ENCODE measurements at places on chromosomes 11 and 22. TPM values are rescaled to one million over a fixed set of nuclear protein-coding genes. Genes with fewer than 3 reads are reported as not detected.

Gene PGA5
- not detected for total RNA-seq

Gene OLFML1
- total RNA-seq, result not detected

Gene OR52E8
- total RNA-seq, result not detected

Gene PANX2
- total RNA-seq, result 0.88 TPM

Gene SPINDOC
- 80.0 TPM for total RNA-seq

Gene CDC42BPG
- total RNA-seq, result 0.62 TPM

Gene SLC25A18
- 0.88 TPM for total RNA-seq

Gene CNGA4
- not detected for total RNA-seq

Gene TP53AIP1
- total RNA-seq, result not detected

Gene GPHA2
- not detected for total RNA-seq

Gene MAP4K2
- total RNA-seq, result 27.7 TPM

Gene HEPHL1
- total RNA-seq, result not detected

Gene TMPRSS4
- not detected for total RNA-seq

Gene IL10RA
- not detected for total RNA-seq

Gene DEPDC7
- 0.39 TPM for total RNA-seq

Gene NXPE2
- total RNA-seq, result not detected

Gene TMEM135
- 46.4 TPM for total RNA-seq

Gene OR4C3
- not detected for total RNA-seq

Gene ALX4
- total RNA-seq, result not detected

Gene ZP1
- total RNA-seq, result not detected

Gene CAPN5
- total RNA-seq, result 7.4 TPM

Gene DERL3
- 7.7 TPM for total RNA-seq

Gene CEND1
- 0.94 TPM for total RNA-seq

Gene DRAP1
- total RNA-seq, result 51.0 TPM

Gene OR4X1
- total RNA-seq, result not detected

Gene C11orf97
- not detected for total RNA-seq

Gene FTH1
- 649 TPM for total RNA-seq

All from neural progenitor cell (in vitro differentiated cells).